ENCODE measurements at places on chromosomes 3 and 15.

DNA sequence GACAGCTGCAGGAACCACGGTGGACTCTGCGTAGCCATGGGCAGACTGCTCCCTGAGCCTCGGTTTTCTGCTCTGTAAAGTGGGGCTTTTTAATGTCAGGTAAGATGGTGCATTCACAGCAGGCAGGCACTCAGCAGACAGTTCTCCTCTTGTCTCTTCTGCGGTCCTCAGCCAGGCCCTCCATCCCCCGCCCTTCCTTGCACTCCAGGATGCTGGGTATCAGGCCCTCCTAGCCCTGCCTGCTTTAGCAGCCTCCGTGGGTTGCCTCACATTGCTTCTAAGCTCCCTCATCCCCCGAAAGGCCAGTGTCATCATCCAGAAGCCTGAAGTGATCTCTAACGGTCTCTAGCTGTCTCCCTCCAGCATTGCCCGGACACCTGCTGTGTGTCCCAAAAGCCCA, 115.7 kb downstream of the WNT7A start:
- DNase-seq: no peak

DNA sequence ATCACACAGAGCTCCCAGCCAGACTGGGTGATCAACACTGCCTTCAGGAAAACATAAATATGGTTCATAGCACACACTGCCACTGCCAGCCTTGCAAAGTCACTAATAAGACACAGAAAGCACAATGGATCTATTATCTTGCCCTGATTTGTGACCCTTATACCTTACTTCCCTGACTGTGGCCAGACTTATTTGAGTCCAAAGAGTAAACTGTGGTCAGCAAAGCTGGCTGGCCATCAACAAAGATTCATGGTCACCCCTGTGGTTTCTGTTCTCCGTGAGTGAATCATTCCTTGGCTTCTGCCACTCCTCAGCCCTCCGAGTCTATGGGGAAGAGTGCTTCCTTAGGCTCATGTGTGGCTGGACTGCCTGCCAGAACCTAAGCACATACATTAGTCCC, 437.7 kb downstream of the RAP2B start:
- no peak for DNase-seq

GRCh38 chr3:10495003-10495402, 10.4 kb downstream of the ATP2B2 start:
- no peak for DNase-seq

- no peak for DNase-seq
Measured at GRCh38 chr3:67497746-67498145, 156.7 kb downstream of the SUCLG2 start.

- DNase-seq: no peak
Measured at GRCh38 chr3:161551697-161552096, 55.1 kb downstream of the OTOL1 start.

All from naive thymus-derived CD8-positive, alpha-beta T cell (primary cell).